CD4-positive, alpha-beta T cell treated with Interleukin-15 for 4 hours (primary cell): ENCODE measurements at places on chromosomes 11 and 22.

GRCh38 chr11:104602643-104603042, 295.6 kb downstream of the CASP12 start:
- DNase-seq = no peak

DNA sequence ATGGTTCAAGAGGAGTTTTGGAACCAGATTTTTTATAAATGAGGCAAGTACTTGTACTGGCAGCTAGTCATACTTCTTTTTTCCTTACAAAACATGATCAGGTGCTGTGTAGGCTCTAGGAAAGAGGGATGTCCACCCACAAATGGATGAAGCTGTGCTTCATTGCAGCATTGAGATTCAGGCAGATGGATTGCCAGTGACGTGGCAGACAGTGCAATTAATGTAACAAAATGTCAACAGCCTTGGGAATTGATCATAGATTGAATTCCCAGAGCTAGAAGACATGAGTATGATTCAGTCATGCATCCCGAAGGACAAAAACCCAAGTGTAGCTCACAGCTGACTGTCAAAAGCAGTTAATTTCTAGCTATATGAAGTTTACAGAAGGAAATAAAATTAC, 99.2 kb upstream of the RASSF10 start:
- DNase-seq = no peak

DNA sequence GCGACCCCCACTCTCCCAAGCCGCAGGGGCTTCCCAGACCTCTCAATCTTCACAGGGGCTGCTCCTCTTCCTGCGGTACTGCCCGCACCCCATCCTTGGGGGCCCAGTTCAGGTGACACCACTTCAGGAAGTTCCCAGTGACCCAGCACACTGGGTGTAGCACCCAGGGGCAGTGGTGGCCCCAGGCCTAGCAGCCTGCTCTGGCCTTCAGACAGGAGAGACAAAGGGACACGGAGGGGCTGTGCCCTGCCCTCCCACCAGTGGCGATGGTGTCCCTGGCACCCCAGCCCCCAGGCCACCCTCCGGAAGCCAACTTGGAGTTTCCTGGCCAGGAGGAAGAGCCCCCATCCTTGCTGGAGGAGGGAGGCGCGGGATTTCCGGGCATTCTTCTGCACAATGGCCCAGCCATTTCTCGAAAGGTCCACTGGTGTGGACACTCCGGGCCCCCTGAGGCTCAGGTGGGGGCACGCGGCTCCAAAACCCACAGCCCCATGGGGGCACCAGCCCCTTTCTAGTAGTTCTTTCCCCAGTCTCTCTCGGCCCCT, 978 bp upstream of the CLDN5 start:
- DNase-seq = no peak

- no peak for DNase-seq
Observed at GRCh38 chr22:19042285-19043120, 79.7 kb downstream of the DGCR2 start.

DNA sequence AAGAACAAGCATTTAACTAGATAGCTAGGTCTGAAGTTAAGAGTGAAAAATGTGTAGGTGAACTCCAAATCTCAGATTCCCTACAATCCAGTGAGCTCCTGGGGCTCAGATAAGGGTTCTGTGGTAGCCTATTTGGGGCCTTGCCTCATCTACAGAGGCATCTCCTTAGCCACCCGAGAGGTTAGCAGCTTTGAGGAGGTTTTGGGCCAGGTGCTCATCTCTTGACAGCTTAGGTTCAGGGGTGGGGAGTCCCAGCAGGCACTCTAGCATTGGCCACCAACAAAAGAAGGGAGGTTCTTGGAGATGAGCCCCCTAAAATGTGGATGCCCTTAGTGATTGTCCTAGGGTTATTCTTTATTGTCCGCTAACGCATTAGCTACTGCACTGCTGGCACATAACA, 184.4 kb upstream of the B3GAT1 start:
- no peak for DNase-seq

GRCh38 chr11:10861799-10862198, 3.9 kb upstream of the ZBED5 start:
- no peak for DNase-seq

GRCh38 chr11:124538019-124538418, 5.4 kb downstream of the OR8B12 start:
- no peak for DNase-seq

GRCh38 chr11:122882189-122882856, at the start of gene JHY:
Gene JHY, plus strand, starts transcription at chr11:122882759. Its CDS starts 3,091 bp downstream, at chr11:122885850.
- no peak for DNase-seq

GRCh38 chr11:25949918-25950317, 382.0 kb upstream of the ANO3 start:
- no peak for DNase-seq

- DNase-seq = no peak
Observed at GRCh38 chr11:96313163-96313562, 29.8 kb downstream of the MAML2 start.

DNA sequence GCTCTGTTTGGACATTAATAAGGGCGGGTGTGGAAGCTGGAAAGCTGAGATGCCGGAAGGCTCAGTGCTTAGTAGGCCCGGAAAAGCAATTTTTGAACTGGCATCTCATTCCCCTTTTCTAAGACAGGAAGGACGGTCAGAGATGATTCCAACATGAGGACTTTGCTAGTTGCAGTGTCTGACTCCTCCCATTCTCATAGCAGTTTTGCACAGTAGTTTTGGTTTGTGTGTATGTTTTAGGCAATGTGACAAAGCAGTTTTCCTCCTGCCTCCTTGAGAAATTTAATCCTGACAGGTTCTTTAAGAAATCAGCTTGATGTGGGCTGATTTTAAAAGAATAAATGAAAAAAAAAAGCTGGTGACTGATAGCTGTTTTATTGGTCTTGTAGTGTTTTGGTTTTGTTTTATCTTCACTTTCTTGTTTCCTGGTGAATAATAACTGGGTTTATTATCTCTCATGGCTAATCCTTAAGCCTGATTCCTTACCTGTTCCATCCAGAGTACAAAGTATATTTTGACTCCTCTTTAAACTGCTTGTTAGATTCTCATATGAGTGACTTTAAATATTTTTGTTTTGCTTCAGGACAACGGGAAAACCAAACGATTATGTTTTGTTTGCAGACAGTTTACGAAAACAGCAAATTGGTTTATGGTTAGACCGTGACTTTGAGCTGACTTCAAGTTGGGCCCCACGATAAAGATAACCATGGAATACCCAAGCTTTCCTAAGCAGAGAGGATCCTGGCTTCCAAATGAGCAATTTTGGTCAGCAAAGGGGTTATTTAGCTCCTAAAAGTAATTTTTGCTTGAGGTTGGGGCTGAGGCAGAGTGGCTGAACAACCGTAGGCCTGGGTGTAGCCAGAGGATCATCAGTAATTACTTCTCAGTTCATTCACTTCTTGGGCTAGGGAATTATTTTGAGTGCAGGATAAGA, 3.4 kb downstream of the PTPRJ start:
- DNase-seq = no peak

- peak; percentile 86 for DNase-seq
Observed at GRCh38 chr11:118610773-118611432, 3.5 kb downstream of the PHLDB1 start.

DNA sequence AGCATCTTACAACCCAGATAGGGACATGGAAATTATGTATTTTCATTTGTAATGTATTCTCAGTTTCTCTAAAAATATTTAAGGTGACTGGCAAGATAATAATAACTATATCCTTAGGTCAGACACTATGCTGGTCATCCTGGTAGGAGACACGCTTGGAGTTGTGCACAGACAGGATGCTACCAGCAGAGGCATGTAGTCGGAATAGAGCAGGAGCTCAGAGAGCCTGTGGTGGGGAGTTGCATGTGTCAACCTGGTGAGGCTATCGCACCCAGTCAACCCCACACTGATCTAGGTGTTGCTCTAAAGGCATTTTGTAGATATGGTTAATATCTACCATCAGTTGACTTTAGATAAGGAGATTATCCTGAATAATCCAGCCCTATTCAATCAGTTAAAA, 318.5 kb downstream of the MIAT start:
- DNase-seq = no peak

- peak; percentile 33 for DNase-seq
Observed at GRCh38 chr11:36478700-36479329, 31.3 kb downstream of the TRAF6 start.

DNA sequence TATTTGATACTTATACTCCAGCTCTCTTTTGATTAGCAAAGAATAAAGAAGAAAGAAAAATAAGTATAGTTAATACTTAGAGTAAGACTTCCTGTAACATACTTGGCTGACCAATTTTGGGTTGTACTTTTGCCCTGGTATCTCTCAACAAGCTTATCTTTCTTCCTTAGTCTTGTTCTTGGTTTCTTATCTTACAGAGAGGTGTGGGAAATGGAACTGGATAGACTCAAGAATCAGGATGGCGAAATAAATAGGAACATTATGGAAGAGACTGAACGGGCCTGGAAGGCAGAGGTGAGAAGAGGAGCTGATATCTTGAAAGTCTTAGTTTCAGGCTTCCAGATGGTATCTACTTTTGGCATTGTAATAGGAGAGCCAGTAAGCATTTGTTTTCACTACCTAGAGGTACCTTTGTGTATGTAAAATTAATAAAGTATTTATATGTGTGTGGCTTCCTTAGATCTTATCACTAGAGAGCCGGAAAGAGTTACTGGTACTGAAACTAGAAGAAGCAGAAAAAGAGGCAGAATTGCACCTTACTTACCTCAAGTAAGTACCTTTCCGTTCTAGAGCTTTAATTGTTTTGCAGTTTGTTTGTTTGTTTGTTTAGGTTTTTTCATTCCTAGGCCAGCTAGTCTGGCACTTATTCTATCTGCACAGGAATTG, 11.3 kb upstream of the BACE1-AS start:
- peak; percentile 47 for DNase-seq

DNA sequence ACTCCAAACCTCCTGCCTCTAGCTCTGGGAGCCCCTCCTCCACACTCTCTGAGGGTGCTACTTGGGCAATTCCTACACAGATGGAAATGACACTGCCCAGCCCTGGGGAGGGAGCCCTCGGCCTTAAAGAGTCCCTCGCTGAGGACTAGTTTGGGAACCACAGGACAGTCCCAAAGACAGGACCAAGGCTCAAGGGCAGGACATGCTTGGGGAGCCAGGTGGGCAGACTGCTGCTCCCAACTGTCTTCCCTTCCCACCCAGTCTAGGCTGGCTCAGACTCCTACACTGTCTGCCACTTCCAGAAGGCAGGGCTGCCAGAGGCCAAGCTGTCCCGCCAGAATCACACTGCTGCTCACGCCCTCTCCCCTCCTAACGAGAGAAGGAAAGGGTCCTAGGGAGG, 9.8 kb downstream of the ARRB1 start:
- DNase-seq = no peak

- no peak for DNase-seq
Observed at GRCh38 chr11:126172596-126173038, 38.8 kb downstream of the RPUSD4 start.

- no peak for DNase-seq
Observed at GRCh38 chr11:77503006-77503405, 29.1 kb upstream of the PAK1 start.

- DNase-seq = no peak
Observed at GRCh38 chr11:30908272-30908671, 322.1 kb upstream of the MPPED2 start.

GRCh38 chr11:114156782-114157181, 97.3 kb downstream of the ZBTB16 start:
- DNase-seq = no peak

GRCh38 chr11:95358511-95359340, 127.7 kb upstream of the SESN3 start:
- no peak for DNase-seq

- no peak for DNase-seq
Observed at GRCh38 chr11:117876341-117877119, at the start of gene FXYD6. Gene FXYD6, minus strand, starts transcription at chr11:117876658. Its CDS starts 33,882 bp downstream, at chr11:117842776.

- no peak for DNase-seq
Observed at GRCh38 chr11:76049511-76049910, 156.8 kb downstream of the WNT11 start.

GRCh38 chr11:10797531-10797930, 11.2 kb downstream of the EIF4G2 start:
- DNase-seq = no peak

DNA sequence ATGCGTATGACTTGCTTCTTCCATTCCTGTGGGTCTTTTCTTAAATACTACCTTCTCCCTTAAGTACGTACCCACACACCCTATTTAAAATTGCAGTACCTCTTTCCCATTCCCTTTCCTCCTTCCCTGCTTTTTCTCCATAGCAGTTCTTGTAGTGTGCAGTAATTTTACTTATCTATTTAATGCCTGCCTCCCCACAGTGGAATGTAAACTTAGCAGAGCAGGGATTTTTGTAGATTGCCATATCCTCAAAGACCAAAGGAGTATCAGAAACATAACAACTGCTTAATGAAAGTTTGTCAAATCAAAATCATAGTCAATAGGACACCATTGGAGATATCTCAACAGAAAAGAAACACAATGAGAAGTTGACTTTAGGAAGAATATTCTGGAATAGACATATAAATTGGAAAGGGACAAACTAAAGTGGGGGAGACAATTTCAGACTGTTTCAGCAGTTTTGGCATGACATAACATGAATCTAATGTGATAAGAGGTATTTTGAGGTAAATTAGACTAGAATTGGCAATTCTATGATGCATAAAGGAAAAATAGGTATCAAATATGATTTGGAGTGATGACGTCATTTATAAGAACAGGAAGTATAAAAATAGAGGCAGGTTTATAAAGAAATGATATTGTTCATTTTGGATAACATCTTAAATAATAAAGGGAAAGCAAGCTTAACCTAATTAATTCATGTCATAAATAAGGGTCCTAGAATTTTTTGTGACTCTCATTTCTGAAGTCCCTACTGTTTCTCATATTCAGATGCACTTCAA, 188.4 kb downstream of the SOX6 start:
- no peak for DNase-seq

- no peak for DNase-seq
Observed at GRCh38 chr11:129313541-129314297, 61.9 kb upstream of the BARX2 start.

GRCh38 chr11:130183878-130184610, 24.5 kb downstream of the ST14 start:
- DNase-seq = no peak

DNA sequence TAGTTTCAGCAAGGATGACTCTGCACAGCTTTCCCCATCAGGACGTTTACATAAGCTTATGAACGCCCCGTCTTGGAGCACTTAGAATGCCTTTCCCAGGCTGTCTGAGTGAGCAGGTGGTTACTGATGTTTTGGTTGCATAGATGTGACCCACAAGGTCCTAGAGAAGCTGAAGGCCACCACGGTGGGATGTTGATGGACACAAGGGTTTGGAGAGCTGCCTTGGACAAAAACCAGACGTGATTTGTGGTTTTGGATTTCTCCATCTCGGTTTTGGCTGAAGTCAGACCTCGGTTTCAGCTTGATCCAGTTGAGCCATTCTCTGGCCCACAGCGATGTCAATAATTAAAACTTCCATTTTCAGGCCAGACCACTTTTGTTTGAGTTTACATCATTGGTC, 151.9 kb downstream of the LDLRAD3 start:
- DNase-seq = no peak

DNA sequence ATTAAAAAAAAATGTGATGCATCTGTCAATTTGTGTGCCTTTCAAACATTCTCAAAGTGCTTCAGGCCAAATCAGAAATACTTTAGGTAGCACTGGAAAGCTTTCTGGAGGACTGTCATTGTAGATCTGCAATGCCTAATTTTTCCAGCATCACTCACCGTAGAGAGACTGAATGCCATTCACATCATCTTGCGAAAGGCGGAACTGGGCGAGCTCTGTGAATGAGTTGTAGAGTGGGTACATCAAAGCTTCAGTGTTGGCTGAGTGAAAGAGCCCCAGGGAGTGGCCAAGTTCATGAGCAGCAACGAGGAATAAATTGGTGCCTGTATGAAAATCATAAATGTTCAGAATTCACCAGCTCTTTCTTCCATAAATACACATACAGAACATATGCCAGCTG, 4.0 kb downstream of the MMP10 start:
- DNase-seq = no peak
